ENCODE measurements at places on chromosomes 11 and 22.

DNA sequence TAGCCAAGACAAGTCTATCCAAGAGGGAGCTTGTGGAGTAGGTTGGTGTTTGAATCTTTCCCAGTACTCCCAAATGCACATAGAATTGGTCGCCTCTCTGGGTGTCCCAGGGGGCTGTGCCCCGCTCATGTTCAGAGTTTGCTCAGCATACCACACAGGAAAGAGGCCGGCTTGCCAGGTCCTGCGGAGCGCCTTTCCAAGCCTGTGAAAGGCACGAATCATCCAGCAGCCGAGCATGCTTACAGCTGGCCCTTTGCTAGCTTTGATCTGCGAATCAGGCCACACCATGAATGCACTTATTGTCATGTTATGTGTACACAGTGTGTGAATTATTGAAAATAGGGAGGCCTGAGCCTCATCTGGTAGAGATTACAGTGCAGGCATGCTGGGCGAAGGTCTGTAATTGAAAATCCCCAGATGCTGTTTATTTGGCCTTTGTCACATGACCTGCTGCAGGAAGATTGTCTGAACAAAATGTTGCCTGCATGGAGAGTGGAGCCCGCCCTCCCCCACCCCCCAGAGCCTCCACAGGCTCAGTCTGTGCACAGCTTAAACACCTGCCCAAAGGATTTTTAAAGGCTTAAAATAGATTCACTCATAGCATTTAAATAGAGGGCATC lies 163.3 kb upstream of the RASSF10 start:
- DNase-seq: no peak

GRCh38 chr11:20754933-20755332 lies 85.5 kb downstream of the NELL1 start:
- no peak for DNase-seq

DNA sequence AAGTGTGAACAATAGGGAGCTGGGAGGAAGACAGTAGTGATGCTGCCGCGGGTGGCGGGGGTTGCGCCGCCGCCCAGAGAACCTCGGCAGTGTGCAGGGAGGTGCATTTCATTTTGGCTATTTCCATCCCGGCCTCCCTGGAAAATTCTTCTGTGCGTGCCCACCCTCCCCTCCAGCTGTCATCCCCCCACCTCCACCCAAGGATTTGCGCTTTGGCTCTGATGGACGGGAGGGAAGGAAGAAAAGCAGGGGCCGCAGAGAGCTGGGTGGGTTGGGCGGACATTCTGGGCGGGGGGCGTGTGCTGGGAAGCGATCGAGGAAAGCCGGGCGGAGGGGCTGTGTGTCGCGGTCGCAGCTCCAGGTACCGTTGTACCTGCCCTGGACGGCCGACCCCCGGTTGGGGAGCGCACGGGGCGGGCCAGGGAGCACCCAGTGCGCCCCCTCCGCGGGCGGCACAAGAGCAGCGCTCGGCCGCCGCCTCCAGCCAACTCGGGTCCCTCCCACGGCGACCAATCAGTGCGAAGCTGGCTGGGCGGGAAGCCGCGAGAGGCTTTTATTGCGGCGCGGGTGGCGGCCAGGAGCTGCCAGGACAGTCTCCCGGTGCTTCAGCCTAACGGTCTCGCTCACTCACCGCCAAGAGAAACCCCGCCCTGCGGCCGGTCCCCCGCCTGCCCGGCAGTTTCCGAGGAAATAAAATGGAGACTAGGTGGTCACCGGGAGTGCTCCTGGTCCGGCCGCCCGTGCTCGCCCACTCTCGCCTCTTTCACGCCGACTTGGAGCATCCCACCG lies 1.6 kb downstream of the NCAM1 start:
- peak; percentile 79 for DNase-seq

- no peak for DNase-seq
Observed at GRCh38 chr22:22799561-22799960, 88.1 kb upstream of the IGLL5 start.

DNA sequence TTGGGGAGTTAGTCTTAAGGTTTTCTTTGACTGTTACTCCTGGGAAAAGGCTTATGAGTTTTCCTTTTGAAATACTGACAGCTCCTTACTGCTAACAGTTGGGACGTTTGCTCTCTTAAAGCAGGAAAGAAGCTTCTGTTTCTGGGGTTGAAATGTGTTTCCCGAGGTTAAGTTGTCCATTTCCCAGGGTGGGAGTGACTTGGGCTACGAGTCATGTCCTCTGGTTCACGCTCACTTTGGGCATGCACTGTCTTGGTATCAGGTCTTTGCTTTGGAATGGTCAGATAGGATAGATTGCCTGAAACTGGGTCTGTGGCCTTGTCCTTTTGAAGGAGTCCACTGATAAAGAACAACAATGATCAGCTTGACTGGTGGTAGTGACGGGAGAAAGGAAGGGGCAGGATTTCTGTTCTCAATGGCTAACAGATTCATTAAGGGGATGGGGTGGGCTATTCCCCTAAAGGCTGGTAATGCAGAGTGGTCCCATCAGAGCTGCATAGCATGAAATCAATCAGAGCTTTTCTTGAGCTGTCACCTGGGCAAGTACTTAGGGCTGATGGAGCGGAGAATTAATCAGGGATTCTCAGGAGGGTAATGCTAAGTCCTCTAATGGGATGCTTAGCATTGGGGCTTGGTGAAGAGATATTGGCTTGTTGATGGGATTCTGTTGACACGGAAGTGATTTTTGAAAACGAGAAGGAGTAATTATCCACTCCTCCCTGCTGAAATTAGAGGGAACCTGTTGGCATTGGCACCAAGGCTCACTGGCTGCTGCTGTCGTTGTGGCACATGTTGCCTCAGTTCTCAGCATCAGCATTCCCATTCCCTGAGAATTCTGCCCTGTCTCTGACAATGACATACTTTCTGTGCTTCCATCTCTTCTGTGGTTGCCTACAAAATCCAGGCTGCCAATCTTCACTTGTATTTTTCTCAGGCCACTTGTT lies 81.6 kb downstream of the TEAD1 start:
- no peak for DNase-seq

DNA sequence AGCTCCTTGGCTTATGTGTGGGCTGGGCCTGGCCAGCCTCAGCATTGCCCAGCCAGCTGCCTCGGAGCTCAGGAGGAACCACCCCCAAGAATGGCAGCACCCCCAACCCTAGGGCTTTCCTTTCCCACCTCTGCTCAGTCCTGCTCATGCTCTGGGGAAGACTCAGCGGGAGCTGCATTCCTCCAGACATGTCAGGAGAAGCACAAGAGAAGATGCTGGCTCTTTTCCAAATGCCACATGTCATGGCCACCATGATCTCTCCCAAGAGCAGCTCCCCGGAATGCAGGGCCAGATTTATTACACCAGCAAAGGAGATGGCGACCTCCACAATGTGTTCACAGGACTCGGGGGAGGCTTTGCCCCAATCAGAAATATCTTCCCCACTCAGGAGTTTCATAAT lies 143.7 kb downstream of the PKNOX2 start:
- no peak for DNase-seq

DNA sequence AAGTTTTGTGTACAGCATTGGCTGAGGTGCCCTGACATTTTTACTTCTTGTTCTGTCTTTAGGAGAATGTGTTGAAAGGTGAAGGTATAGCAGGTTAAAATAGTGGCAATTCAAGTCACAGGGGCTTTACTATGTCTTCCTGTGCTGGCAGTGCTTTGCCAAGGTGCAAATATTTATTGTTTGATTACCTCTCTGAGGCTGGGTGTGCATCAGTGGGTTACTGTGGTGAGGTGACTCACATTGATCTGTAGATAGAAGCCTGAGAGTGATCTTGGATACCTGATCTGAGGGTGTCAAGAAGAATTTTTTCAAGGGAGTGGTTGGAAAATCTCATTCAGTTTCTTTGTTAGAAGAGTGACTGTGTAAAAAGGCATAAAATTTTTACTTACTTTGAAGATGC lies 90.0 kb downstream of the ARHGAP42 start:
- no peak for DNase-seq

DNA sequence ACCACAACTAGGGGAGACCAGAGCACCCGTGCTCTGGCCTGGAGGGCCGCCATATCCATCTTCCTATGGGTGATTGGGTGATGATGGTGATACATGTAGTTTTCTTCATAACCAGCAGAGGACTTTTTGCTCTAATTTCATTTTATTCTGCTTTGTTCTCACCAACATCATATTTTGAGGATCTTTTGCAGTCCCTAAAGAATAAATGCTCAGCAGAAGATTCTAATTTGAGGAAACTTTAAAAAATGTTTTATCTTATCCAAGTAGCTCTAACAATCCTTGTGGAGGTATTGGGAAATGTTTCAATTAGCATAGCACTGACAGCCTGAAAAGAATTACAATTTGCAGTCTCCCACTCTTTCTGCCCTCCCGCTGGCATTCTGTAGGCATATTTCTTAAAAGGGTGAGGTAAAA lies 544.0 kb downstream of the NTM start:
- DNase-seq: no peak

- no peak for DNase-seq
Observed at GRCh38 chr11:116366980-116367645, 405.7 kb downstream of the BUD13 start.

DNA sequence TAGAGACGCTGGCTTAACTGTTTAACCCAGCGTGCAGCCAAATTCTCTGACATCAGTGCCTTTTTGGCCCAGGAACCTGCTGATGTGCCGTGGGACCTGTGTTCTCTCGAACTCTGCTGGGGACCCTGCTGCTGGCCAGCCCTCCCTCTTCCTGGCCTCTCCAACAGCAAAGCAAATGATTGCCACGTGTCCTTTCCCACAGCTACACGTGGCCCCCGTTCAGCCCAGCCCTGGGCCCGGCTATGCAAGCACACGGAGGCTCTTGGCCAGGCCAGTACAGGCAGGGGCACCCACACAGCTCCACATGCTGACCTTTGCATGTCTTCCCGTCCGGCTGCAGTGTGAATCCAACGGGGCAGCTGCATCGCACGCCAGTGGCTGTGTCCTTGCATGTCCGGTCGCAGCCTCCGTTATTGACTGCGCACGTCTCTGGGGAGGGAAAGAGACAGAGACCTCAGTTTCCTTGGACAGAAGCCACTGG lies 51.6 kb upstream of the TTLL12 start:
- no peak for DNase-seq

DNA sequence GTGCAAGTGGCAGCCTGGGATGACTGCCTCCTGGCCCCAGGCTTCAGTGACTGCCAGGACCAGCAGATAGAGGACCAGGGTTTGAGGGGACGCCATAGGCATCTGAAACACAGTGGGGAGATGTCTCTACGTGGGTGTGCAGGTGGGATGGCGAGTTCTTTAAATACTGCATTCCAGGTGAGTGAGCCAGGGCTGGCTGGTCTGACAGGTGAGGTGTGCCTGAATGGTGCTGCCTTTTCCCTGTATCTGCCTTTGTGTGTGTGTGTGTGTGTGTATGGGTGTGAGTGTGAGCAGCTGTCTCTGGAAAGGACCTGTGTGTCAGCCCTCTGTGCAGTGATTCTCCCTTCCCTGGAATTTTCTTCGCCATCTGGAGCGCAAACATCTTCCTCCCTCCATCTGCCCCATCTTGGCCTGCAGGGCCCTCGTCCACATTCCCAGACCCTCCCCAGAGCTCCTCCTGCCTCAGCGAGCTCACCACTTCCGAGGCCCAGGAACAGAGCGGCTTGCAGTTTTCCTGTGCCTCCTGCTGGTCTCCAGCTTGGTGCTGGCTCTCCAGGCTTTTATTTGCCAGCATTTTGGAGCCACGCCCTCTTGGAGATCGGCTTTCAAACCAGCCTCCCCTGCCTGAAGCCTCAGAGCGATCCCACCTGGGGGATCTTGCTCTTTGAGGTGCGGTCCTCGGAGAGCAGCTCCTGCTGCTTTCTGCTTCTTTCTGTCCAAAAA lies at the start of gene GPHA2:
GPHA2 (minus strand) TSS at position 535 of the 723 bp plus-strand sequence; CDS start at position 102, 433 bp downstream.
- no peak for DNase-seq

DNA sequence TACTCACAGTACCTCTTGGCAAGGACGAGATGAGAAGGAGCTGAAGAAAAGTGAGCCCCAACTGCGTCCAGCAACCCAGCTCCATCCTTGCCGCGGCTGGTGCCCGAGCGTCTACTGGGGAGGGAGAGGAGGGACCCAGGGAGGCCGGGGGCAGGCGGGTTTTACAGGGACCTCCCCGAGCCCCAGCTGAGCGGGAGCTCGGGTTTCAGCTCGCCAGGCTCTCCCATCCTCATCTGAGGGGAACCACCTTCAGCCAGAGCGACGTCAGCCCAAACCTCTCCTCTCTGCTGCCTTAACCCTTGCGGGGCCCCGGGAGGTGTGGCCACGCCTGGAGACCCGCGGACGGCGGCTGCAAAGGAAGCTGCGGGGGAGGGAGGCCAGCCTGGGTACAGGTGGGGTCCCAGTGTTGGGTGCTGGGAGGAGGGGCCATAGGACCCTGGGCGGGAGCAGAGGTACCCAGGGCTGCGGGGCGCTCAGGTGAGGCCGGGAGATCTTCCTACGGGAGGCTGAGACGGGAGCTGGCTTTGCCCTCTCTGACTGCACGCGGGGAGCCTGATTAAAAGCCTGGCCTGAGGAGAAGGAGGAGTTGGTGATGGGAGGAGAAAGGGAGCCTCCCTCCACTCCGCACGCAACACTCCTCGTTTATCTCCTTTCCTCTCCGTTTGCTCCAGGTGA lies at the start of gene PAMR1:
PAMR1 (minus strand) TSS at position 116 of the 675 bp plus-strand sequence; CDS start at position 85, 31 bp downstream.
- DNase-seq: no peak

DNA sequence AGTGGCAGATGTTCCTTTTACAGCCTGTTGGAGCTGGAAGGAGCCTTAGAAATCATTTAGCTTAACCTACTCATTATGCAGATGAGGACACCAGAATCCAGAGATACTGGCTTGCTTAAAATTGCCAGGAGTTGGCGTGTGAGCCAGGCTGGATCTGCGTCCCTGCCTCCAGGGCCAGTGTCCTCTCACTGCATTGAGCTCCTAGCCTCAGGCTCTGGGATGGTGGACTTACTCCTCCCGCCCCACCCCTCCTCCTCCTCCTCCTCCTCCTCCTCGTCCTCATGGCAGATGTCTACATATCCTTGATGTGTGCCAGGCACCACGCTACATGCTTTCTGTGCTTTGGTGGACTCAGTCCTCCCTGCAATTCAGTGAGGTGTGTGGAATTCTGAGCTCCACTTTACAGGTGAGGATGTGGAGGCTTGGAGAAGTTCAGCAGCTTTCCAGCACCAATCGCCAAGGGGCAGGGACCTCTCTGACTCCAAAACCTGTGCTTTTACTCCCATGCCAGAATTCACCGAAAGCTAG lies 24.1 kb downstream of the ADAMTS15 start:
- no peak for DNase-seq

DNA sequence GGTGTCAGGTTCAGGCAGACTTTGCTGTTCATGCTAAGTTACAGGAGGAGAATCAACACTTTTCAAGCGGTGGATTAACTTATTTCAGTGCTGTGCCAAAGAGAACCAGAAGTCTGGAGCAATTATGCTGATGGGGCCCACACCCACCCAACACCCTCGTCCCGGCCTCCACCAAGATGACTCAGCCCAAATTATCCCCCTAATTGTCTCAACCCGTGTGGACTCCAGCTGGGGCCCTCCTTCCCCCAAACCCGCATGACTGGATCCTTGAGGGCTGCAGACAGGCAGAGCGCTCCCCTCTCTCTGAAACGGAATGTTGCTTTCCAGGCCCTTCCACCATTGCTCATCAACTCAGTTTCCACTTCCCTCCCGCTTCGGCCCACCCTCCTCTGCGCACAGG lies 34.6 kb upstream of the MN1 start:
- DNase-seq: no peak

DNA sequence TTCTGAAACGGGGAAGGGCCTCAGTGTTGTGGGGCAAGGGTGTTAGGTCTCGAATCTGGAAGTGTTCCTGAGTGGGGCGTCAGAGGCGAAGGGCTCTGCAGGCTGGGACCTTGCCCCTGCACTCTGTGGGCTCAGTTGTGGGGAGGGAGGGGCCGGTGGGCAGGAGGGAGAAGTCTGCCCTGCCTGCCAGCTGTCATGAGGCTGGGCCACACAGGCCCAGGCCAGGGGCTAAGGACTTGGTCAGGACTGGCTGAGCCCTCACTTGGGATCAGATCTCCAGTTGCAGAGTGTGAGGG lies at the start of gene CRACR2B:
CRACR2B (plus strand) TSS at position 23 of the 296 bp plus-strand sequence. CDS start 689 bp downstream, outside the sequence.
- no peak for DNase-seq
